ENCODE measurements at places on chromosomes 1 and 21.

GRCh38 chr1:27821761-27822315, 8.7 kb upstream of the PPP1R8 start:
- no peak for DNase-seq

- no peak for DNase-seq
These were observed 343.3 kb downstream of the SETD4 start for GRCh38 chr21:35716876-35717565.

DNA sequence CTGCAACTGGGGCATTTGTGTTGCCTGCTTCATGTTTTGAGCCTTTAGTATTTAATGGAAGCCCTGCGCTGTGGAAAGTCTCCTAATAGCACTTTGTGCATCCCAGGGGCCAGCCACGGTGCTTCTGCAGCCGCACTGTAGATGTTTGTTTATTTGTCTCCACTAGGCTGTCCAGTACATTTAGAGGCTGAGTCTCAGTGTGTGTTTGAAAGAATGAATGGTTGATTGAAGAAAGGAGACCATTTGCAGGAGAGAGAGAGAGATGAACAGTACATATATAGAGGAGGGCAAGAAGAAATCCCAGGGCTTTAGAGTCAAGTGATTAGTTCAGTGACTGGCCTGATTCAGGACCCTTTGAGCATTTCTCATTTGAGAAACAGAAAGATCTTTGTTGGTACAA, 33.9 kb downstream of the MPZL1 start:
- DNase-seq = no peak

DNA sequence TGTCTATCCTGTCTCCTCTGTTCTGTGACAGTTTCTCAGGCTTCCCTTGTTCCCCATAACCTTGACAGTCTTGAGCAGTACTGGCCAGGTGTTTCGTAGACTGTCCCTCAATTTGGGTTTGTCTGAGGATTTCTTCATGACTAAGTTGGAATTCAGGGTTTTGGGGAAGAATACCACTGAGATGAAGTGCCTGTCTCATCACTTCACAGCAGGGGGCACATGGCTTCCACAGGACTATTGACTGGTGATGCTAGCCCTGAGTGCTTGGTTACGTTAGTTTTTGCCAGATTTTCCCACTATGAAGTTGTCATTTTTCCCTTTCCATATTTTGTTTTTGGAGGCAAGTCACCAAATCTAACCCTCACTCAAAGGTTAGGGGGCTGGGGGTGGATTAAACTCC, 45.7 kb downstream of the CDCP2 start:
- no peak for DNase-seq

- no peak for DNase-seq
These were observed 67.3 kb downstream of the LAMC1 start for GRCh38 chr1:183090391-183091006.

DNA sequence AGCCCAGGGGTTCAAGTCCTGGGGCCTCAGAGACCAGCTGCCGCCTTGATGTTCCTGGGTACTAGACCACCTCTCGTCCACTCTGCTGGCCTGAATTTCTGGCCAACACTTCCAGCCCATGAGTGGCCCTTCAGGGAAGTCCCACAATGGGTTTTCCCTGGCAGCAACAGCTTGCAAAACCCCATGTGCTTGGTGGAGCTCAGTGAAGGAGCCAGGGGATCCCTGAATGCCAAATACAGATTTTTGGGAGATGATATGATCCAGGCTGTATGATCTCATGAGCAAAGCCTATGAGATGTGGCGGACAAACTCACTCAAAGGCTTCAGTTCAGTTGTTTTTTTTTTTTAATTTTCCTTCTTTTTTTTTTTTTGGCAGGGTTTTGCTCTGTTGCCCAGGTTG, 9.6 kb upstream of the RASSF5 start:
- DNase-seq = no peak

DNA sequence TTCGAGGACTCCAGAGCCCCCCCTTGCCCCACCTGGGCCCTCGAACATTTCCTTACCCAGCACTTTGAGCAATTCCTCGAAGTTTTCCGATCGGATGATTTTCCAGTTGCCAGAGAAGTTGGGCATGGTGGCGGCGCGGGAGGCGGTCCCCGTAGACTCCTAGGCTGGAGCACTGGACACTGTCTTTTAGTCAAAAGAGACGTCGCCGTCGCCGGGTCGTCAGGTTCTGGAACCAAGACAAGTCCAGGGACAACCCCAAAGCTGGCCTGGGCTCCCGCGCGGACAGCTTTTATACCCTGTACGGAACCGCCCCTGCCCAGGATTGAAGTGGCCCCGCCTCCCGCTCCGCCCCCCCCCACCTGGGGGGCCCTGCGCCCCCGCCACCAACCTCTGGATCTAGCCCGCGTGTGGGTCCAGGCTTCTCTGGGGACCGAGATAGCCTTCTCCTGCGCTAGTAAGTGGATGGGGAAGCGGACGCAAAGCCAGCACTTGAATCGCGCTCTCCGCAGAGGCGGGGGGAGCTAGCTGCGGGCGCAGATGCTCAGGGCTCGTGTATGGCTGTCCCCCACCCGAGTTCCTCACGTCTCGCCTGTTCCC, at the start of gene CRABP2:
TSS of gene CRABP2 (minus strand) at position 263 of the 597 bp plus-strand sequence. CDS start at position 126, 137 bp downstream.
- no peak for DNase-seq

- DNase-seq = no peak
These were observed 27.0 kb downstream of the TNN start for GRCh38 chr1:175094626-175095025.

DNA sequence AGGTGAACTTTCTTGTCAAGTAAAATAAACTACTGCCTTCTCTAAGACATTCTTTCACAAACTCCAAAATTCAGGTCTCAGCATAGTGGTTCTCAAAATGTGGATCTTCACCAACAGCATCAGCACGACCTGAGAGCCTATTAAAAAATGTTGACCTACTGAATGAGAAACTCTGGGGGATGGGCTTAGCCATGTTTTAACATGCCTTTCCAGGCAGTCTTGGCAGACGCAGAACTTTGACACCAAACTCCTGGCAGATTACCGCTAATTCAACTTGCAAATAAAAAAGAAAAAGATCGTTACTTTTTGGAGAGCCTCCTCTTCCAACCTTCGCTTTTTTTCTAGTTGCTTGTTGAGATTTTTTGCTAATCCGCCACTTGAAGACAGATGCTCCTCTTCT, 35.1 kb downstream of the ARHGAP29 start:
- no peak for DNase-seq

GRCh38 chr1:116397728-116398127, 24.7 kb downstream of the ATP1A1 start:
- no peak for DNase-seq

DNA sequence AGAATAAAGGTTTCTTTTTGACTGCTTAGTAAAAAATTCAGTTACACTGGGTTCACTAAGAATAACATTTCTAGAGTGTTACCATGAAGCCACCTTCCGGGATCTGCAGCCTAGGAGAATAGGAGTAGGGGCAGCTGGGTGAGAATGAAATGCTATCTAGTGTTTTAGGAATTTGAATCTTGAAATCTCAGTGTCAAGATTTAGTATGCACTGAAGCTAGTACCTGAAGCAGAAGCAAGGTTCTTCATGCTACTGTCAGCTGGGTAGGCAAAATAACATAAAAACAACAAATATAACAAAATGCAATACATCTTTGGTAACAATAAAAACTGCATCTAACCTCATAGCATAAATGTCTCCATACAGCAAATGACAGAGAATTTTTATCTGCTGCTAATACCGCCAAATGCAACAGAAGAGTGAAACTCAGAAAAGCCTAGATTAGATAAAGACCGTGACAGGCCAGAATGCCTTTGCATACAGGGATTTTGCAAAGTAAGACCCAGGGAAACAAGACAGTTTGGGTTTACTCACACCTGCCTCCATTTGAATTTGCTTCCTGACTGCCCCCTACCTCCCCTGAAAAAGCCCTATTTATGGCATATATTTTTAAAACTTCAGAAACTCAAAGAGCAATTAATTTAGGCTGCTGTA, 58.2 kb downstream of the GADD45A start:
- no peak for DNase-seq

- no peak for DNase-seq
These were observed 41.7 kb downstream of the DISP3 start for GRCh38 chr1:11520531-11521233.

- no peak for DNase-seq
These were observed 15.1 kb downstream of the MORN1 start for GRCh38 chr1:2376261-2376741.

- DNase-seq = no peak
These were observed 878.3 kb upstream of the CXADR start for GRCh38 chr21:16634515-16634914.

DNA sequence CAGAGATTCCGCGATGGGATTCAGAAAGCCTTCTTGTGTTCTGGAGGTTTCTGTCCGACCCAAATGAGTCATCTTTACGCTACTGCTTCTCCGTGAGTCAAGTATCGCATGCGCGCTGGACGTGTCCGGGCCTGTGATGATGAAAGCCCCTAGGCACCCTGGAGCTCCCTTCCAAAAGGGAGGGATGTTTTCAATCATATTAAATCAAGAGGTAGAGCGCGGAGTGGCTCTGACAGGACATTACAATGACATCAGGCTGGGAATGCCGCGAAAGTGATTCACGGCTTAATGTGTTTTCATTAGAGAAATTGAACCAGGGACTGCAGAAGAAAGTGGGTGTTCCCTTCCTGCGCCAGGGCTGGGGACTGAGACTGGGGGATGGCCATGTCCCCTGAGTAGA, 48.5 kb downstream of the AJAP1 start:
- DNase-seq = no peak

DNA sequence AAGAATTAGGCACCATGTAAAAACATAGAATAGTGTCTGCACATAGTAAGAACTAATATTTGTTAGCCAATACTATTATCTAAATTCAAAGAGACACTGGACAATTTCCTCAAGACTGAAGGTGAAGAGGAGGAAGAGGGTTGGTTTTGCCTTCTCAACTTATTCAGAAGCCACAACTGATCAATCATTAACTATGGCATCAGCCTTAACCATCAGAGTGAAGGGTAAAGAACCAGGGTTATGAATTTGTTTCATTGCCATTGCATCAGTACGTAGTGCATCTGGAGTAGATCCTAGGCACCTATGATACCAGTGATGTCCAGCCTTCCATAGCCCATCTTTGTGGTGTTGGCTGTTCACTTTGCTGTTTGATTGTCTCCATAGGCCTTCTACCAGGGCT, 421.7 kb upstream of the DEPDC1 start:
- DNase-seq = no peak

DNA sequence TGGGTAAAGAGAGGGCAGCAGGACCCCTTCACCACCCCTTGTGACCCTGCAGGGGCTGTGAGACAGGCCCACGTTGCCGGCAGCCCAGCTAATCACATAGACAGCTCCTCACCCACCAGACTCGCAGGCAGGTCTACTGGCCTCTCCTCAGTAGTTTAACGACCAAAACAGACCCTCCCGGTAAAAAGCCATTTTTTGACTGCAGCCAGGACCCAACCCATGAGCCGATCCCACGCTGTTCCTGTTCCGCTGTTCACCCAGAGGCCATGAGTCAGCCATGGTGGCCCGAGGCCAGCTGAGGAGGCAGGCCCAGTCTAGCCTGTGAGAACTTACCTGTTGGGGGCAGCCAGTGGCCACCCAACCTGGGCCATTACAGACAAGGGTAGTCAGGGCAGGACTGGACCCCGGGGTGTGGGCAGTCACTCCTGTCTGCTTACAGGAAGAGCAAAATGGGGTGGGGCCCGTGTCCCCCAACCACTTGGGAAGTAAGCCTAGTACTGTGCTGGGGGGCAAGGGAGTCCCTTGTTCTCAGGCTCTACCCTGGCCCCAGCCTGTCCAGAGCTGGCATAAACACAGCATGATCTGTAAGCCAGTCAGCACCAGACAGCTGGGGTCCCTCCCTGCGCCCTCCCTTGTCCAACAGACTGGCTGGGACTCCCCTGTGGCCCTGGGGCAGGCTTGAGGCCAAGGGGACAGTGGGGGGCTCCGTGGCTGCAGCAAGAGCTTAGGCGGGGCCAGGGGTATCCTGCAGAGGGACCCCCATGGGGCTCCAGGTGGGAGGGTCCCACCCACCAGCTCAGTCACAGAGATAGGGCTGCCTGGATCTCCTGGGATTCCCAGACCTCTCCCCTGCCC, 61.9 kb downstream of the WNT9A start:
- no peak for DNase-seq

GRCh38 chr1:27342778-27343638, 1.2 kb downstream of the SYTL1 start:
- no peak for DNase-seq

GRCh38 chr1:185291652-185292051, 25.4 kb downstream of the IVNS1ABP start:
- DNase-seq = no peak

DNA sequence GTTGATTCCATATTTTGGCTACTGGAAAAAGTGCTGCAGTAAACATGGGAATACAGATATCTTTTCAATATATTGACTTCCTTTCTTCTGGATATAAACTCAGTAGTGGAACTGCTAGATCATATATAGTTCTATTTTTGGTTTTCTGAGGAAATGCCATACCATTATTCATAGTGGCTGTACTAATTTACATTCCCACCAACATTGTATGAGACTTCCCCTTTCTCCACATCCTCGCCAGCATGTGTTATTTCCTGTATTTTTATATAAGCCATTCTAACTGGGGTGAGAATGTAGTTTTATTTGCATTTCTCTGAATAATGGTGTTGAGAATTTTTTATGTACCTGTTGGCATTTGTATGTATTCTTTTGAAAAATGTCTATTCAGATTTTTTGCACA, 385.2 kb downstream of the NUF2 start:
- no peak for DNase-seq

GRCh38 chr1:64348961-64349648, 120.8 kb upstream of the CACHD1 start:
- no peak for DNase-seq

- no peak for DNase-seq
These were observed 244.8 kb downstream of the DNM3 start for GRCh38 chr1:172086137-172086536.

DNA sequence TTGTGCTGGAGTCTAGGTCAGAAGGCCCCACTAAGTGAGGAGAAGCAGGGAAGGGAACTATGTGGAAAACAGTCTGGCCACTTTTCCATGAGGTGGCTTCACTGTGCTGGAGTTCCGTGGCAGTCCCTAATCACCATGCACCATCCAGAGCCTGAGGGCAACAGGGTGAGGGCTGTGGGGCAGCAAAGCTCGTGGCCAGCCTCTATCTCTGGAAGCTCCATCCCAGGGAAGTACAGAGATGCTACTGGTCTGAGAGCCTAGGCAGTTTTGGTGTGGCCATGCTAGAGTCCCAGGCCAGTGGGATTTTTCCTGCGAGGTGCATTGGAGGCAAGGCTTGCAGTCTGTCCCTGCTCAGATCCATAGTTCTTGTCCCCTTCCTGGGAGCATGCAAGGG, 157.3 kb upstream of the LRRC7 start:
- no peak for DNase-seq

DNA sequence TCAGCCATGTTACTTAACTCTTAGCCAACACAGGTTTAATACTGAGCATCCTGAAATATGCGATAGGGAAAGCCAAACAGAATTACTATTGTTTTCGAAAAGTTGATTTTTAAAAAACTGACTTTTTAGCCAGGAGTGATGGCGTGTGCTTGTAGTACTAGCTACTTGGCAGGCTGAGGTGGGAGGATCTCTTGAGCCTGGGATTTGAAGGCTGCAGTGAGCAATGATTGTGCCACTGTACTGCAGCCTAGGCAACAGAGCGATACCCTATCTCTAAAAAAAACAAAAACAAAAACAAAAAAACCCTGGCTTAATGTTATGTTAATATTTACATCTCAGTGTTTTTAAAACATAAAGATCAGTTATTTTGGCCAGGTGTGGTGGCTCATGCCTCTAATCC, 16.7 kb downstream of the NMNAT1 start:
- no peak for DNase-seq

Data from stimulated activated CD8-positive, alpha-beta memory T cell treated with anti-CD3 and anti-CD28 coated beads, Interleukin-15, amount 100 ng/mL, for 48 hours (primary cell).